ENCODE measurements at places on chromosomes 13 and 19.
A peak's percentile ranks its signal among the peaks of the same experiment; 100 is the strongest.

- DNase-seq, result no peak
These were observed 54.5 kb upstream of the MTIF3 start for GRCh38 chr13:27504868-27505194.

DNA sequence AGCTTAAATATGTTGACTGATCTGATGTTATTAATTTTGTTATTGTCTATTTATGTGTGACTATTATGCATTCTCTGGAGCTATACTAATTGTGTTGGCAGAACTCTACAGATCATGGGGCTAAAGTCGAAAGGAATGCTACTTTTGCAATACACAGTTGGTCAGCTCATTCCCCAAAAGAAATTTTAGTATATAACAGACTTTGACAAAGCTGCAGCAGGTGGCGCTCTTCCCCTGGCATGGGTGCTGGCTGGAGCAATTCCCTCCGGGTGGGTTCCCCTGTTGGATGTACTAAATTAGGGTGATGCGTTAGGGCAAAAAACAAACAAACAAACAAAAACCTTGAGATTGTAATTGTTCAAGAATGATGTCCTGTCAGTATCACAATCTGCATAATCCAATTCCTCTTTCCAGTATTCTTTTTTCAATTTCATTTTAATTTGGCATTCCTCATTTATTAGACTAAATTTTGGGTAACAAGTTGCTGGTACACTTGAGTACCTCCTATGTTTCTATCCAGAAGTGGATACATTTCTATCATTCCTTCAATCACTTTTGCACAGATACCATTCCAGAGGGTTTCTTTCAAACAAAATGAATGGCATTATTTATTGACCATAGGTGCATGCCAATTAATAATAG is 322.8 kb upstream of the EDNRB start:
- DNase-seq, result peak; percentile 35

- DNase-seq, result no peak
These were observed 13.4 kb downstream of the CAPS start for GRCh38 chr19:5927441-5927821.

DNA sequence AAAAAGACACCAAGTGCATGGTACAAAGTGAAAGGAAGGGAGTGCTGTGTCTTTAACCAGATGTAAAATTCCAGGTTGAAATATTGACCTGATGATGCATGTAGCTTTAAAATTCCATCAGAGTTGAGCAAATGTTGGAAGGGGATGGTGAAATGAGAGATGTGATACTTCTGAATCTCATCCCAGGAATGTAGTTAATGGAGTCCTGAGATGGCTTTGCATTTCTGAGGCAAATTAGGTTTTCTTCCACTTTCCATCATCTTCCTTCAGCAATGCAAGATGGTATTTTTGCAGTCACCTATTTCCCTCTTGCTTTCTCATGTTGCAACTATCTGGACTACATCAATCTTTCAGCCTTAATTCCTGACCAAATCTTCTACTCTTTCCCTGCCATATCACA is 194.1 kb upstream of the MIR17HG start:
- DNase-seq, result no peak

DNA sequence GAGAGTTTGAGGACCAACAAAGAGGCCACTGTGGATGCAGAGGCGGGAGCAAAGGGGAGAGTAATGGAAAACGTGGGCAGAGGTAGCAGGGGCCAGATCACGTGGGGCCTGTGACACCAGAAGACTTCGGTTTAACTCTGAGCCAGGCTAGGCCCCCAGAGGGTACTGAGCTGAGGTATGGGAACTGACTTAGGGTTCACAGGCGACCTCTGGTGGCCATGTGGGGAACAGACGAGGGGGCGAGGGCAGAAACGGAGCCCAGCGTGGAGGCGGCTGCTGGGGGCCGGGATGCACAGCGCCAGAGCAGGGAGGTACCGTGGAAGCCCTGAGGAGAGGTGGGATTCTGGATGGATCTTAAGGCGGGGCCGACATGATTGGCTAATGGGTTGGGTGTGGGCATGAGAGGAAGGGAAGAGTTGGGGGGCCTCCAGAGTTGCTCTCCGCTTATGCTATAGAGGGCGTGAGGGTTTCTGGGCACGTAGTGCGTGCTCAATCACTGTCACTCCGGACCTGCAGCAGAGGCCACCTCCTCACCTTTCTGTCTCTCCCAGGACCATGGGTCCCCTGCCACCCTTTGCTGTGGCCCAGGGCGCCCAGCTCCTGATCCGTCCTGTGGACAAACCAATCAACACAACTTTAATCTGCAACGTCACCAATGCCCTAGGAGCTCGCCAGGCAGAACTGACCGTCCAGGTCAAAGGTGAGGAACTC is 13.7 kb downstream of the PVR start:
- peak; percentile 28 for DNase-seq

DNA sequence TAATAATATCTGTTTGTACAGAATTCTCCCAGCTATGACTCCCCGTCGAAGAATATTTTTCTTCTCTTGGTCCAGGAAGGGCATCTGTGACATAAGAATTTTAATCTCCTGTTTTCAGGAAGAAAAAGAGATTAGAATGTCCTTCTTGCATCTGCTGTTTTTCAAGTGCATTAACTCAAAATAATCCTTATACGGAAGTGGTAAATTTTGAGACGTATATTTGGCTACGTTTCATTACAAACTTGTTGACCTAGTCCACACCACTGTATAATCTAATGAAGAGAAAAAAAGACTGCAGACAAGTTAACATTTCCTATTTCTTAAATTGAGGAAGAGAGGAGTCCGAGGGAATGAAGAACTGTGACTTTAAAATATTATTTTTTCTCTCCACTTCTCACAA is 959.9 kb downstream of the DIAPH3 start:
- DNase-seq, result no peak

DNA sequence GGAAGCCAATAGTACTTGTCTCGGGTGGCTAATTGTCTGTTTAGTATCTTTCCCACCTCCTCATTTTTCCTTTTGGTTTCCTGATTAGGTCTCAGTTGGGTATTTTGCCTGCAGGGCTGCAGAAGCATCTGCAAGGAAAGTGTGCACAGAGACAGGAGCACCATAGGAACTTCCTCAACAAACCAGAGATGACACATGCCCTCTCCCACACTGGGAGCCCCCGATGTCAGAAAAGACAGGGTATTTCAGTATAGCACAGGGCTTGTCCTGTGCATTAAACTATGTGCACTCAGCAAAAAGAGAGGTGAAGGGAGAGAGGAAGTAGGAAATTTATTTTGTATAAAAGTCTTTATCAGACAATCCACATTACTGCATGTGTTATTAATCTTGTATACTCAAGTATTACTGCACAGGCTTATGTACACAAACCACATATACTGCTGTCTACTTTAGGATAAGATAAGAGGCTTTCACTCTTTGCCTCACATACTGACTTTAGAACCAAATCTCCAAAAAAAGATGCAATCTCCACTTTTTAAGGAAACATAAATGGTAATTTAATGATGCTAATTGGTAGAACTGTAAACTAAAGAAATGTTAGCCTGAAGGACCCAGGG is 501.0 kb downstream of the FOXO1 start:
- DNase-seq, result no peak

GRCh38 chr13:30186634-30187415 is 120.5 kb downstream of the KATNAL1 start:
- no peak for DNase-seq

DNA sequence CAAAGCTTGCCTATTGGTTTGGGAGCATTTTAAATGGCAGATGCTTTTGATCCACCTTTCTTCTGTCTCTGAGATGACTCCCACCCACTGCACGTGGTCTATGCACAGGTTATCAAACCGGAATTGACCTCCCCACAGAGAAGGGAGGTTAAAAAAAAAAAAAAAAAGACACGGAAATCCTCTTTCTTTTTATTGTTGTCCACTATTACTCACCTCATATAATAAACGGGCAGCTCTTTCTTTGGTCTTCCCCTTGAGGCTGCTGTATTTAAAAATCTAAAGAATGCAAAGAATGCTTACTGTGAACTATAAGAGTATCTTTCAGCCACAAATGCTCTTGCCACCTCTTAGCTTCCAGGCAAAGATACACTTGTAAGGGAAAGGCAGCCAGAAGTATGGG is 329.7 kb downstream of the NDFIP2 start:
- no peak for DNase-seq

DNA sequence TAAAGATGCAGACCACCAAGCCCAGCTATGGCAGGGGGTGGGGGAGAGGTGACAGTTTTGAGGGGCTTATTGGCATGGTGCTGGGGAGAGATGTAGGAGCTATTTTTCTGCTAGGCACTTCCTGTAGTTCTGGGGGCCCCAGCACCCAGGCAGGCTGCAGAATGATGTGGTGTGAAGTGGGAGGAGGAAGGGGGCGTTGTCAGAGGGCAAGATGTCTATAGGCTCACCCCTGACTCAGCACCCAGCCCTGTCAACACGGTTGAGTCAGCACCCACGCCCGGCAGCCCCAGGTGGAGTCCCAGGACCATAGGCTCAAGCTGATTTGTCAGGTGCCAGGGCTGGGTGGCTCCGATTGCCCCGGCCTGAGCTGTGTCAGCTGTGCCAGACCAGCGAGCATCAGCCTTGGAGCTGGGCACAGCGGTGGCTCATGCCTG is 5.8 kb downstream of the KLF2 start:
- DNase-seq, result no peak

DNA sequence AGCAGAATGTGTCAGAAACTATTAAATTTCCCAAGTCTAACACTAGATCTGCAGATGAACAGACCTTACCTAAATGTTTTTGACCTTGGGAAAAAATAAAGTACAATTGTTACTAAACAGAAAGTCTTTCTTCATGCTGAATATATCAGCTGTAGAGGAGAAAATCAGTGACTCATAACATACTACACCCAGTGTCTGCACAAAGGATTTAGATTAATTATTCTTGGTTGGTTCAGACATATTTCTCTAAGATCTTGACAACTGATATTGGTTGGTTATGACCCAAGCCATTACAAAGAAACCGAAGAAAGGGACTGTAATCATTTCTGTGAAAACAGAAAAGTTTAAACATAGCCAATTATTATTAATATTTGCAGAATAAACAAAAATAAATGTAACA is 225.1 kb downstream of the HS6ST3 start:
- no peak for DNase-seq

- DNase-seq, result no peak
These were observed 135.8 kb upstream of the PEG3 start for GRCh38 chr19:56976300-56976699.

- no peak for DNase-seq
These were observed 6.2 kb downstream of the ARRDC2 start for GRCh38 chr19:18014197-18014596.

DNA sequence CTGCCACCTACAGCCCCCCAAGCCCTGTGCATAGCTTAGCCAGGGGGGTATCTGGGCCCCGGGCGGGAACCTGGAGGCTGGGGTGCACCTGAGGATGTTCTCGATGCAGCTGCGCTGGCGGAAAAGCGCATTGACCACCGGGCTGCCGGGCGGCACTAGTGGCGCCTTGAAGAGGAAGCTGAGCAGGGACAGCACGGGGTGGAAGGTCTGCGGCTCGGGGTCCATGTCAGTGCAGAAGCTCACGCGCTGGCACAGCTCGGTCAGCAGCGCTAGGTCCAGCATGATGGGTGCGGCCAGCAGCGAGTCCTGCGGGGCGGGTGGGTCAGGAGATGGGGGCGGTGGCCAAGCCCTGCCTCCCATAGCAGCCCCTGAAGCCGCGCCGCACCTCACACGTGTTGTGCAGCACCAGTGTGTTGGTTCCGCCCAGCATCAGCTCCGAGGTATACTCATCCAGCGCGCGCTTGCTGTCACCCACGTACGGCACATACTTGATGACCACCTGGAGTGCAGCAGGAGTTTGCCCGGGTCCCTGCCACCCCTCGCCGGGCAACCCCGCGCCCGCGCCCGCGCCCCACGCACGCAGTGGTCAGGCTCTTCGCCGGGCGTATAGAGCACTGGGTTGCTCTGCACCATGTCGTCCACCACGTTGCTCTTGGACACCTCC is 2.6 kb downstream of the ISYNA1 start:
- DNase-seq, result no peak

GRCh38 chr19:40601134-40601974 is at the start of gene LTBP4:
TSS of gene LTBP4 (plus strand) at chr19:40601369. CDS start at chr19:40601388, 19 bp downstream.
- no peak for DNase-seq

- no peak for DNase-seq
These were observed 6.5 kb upstream of the MZF1 start for GRCh38 chr19:58579473-58580142.

- DNase-seq, result no peak
These were observed 36.3 kb downstream of the SMIM24 start for GRCh38 chr19:3443840-3444694.

DNA sequence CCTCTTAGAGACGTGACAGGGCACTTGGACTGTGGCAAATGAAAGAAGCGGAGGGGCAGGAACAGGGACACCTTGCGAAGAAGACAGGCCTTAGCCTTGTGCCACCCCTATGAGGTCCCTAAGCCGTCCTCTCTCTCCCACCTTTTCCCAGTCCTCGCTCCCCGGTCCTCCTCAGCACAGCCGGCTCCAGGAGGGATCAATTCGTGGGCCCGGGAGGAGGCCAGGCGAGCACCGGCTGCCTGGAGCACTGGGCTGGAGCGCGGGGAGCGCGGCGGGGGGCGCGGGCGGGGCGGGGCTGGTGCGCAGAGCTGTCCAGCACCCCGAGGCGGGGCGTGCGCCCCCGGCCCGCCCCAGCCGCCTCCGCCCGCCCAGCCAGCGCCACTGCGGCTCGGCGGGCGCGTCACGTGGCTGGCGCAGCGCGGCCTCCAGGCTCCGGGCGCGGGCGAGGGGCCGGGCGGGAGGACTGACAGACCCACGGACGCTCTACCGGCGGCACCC is at the start of gene LRP3:
Gene LRP3 (plus strand): TSS at position 466 of the 498 bp plus-strand sequence. CDS start 456 bp downstream, outside the sequence.
- DNase-seq, result no peak

DNA sequence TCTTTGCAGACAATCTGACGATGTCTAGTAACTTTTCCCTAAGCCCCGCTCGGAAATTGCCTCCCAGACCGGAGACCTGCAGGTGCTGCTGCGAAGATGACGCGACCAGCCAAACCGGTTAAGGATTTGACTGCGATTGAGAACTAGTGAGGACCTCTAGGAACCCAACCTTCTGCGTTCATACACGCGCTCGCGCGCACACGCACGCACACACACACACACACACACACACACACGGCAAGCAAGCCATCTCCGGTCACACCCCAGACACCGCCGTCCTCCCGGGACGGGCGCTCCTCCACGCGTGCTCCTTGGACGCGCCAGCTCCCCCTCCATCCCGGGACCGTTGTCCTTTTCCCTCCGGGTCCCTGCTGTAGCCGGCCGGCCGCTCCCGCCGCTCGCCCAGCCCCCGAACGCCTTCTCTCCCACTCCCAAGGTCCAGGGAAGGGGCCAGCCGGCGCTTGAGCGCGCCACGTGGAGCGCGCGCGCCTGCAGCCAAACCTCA is 1.2 kb downstream of the TBC1D4 start:
- no peak for DNase-seq

DNA sequence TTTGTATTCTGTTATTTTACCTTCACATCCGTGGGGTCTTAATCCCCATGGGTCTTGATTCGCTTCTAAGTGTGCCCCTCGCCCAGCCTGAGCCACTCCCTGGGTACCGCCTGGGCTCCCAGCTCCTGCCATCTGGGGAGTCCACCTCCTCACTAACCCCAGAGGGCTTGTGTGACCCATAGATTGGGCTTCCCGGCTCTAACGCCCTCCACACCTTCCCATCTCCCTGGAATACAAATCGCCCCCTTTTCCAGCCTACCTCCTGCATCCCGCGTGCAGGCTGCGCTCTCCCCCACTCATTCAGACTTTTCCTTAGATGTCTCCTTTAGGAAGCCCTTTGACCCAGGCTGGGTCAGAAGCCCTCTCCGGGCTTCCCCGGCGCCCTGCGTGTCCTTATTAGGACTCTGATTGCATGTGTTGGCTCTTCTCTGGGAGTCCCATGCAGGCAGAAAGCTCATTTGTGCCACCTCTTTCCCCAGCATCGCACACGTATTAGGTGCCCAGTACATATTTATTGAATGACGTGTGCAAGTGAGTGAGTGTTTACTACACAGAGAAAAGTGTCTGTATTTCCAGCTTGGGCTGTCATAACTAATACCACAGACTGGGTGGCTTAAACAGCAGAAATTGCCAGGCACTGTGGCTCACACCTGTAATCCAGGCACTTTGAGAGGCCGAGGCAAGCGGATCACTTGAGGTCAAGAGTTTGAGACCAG is 757 bp downstream of the CCDC124 start:
- no peak for DNase-seq
